ENCODE measurements at places on chromosomes 4 and X.
A peak's percentile ranks its signal among the peaks of the same experiment; 100 is the strongest.

DNA sequence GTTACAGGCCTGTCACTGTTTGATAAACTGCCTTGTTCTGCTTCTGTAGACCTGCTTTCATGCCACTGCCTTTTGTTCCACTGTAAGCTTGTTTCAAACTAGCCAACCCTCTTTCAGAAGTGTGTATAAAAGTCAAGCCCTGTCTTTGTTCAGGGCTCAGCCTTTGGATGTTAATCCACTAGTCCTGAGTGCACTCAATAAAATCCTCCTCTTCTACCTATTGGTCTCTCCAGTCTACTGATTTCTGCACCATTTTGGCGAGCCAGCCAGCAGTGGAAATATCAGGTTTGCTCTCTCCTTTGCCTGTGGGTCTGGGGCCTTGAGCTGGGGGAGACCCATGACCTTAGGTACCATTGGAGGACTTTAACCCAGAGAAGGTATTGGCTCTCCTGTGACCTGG is 901.6 kb upstream of the NDST4 start:
- no peak overlapping the region for H3K27ac ChIP-seq
- H3K27me3 ChIP-seq: no peaks in the 10 kb centered on the region

- H3K4me3 ChIP-seq: no peak overlapping the region
- peaks cover 15% of the 10 kb centered on the region for H3K36me3 ChIP-seq
- peaks cover 3% of the 10 kb centered on the region for H3K4me1 ChIP-seq
- DNase-seq: no peak
- no peak overlapping the region for H3K27ac ChIP-seq
Measured at GRCh38 chr4:19005211-19005610, 983.7 kb upstream of the LCORL start.

DNA sequence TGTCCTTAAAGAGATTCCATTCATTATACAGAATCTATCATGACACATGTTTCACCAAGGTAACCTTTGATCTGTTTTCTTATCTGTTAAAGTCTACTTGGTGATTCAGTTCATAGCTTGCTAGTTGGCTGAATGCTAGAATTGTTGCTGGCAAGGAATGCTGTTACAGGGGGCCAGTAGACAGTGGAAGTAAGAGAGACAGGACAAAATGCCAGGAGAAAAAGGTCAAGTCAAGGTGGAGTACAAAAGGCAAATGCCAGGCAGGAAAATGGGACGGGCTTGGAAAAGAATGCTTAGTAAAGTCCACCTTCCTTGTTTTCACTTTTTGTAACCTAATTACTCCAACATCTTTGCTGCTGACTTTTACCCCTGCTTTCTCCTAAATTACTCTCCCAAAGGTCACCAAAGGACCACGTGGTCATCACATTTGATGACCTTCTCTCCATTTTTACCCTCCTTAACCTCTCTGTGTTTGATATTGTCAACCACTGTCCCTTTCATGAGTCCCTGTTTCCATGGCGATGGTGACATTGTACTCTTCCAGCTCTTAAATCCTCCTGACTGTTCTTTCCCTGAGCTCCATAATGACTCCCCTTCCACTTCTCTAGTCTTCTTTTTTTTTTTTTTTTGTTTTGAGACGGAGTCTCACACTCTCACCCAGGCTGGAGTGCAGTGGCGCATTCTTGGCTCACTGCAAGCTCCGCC is 24.5 kb upstream of the TAPT1 start:
- no peaks in the 10 kb centered on the region for H3K27me3 ChIP-seq
- DNase-seq: no peak
- H3K4me1 ChIP-seq: no peaks in the 10 kb centered on the region
- no peak overlapping the region for H3K27ac ChIP-seq
- H3K4me3 ChIP-seq: no peak overlapping the region
- peaks cover 23% of the 10 kb centered on the region for H3K36me3 ChIP-seq

DNA sequence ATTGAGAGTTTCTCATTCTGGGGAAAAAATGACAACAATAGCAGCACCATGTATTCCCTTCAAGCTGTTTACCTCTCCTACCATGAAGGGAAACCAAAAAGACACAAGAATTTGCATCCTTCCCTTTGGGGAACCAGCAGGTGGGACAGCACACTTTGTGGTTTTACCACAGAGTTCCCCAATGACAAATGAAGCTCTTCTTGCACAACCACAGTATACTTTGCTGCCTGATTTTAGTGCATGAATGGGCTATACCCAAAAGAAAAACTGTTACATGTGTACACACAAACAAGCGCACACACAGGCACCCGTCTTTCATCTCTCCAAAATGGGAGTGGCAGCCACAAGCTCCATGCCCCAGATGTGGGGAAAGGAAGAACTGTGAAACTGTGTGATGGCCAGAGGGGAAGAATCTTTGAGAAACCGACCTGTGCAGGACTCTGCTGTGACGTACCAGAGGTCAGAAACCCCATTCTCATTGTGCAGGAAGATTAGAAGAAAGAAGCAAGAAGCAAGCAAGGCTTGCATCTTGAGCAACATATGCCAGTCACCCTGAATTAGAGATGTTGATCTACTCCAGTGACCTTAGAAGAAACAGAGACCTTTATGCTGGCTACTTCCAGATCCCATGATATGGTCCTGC is 2.7 kb upstream of the MAML3 start:
- no peak for DNase-seq
- no peak overlapping the region for H3K4me3 ChIP-seq
- H3K4me1 ChIP-seq: no peaks in the 10 kb centered on the region
- H3K27ac ChIP-seq: no peak overlapping the region

DNA sequence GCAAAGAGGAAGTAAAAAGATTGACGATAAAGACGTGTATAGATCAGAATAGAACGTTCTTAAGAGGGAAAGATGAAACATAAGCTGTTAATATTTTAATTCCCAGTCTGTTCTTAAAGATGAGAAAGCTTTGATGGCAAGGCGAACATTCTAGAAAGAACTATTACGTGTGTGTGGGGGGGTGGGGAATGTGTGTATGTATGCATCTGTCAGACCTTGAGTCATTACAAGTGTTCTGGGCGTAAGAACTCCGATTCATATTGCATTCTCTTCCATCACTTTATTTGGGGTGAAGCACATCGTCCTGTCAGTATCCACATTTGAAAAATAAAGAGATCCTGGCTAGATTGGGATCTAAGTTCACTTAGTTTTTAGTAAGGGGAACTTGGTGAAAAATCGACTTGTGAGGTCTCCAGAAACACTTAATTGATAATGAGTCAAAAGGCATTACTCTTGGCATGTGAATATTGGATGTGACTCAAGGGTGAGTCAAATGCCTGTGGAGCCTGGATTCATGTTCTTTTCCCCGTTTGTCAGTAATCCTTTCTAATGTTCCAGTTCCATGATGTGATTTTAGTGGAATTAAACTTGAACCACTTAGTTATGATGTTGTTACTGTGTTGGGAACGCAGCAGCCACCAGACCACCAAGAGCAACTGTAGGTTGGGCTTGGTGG is 3.1 kb downstream of the SMS start:
- DNase-seq: peak; percentile 10
- peaks cover 7% of the 10 kb centered on the region for H3K4me1 ChIP-seq
- H3K27ac ChIP-seq: no peak overlapping the region
- H3K4me3 ChIP-seq: peak overlapping the region; percentile 45

DNA sequence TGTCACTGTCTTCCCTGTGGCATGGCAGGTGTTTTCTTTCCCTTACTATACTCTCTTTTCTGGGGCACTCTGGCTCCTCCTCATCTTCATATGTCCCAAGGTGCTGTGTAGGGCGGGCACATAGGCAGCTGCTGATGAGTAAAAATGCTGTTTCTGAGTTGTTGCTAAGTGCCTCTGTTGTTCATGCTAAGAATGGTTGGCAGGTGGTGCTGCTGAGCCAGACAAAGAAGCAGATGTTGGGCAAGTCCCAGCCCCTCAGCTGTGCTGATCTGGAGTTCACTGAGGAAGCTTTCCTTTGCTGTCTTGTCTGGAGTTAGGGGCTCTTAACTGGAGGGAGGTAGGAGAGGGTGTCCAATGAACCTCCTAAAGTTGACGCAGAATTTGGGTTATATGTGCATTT is 40.6 kb downstream of the HADH start:
- H3K36me3 ChIP-seq: peaks cover 19% of the 10 kb centered on the region
- H3K4me3 ChIP-seq: no peak overlapping the region
- no peaks in the 10 kb centered on the region for H3K4me1 ChIP-seq
- H3K27ac ChIP-seq: no peak overlapping the region
- H3K27me3 ChIP-seq: no peaks in the 10 kb centered on the region

DNA sequence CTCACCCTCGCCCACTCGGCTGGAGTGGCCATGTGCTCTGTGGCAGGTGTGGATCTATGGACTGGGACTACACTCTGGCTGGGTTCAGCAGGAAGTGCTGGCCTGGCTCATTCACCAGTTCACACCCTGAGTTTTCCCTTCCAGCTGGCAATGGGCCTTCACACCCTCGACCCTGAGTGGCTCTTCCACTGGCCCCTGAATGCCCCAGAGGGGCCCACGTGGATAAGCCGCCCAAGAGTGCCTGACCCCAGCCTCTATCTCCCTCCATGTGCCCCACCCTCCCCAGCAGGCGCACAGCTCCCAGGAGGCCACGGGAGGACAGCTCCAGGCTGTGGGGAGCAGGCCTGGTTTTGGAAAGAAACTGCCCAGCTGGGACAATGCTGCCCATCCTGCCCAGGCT is 234.1 kb downstream of the AFAP1 start:
- no peaks in the 10 kb centered on the region for H3K36me3 ChIP-seq
- no peak overlapping the region for H3K4me3 ChIP-seq
- DNase-seq: no peak
- H3K27ac ChIP-seq: no peak overlapping the region

GRCh38 chrX:47573341-47574075 is 8.7 kb upstream of the TIMP1 start:
- H3K36me3 ChIP-seq: peaks cover 44% of the 10 kb centered on the region
- H3K4me1 ChIP-seq: peaks cover 3% of the 10 kb centered on the region
- no peaks in the 10 kb centered on the region for H3K27me3 ChIP-seq
- peak overlapping the region; percentile 76 for H3K4me3 ChIP-seq

GRCh38 chrX:150899191-150899757 is 806 bp upstream of the CD99L2 start:
- no peak overlapping the region for H3K27ac ChIP-seq
- H3K4me3 ChIP-seq: peak overlapping the region; percentile 70
- peaks cover 16% of the 10 kb centered on the region for H3K36me3 ChIP-seq

DNA sequence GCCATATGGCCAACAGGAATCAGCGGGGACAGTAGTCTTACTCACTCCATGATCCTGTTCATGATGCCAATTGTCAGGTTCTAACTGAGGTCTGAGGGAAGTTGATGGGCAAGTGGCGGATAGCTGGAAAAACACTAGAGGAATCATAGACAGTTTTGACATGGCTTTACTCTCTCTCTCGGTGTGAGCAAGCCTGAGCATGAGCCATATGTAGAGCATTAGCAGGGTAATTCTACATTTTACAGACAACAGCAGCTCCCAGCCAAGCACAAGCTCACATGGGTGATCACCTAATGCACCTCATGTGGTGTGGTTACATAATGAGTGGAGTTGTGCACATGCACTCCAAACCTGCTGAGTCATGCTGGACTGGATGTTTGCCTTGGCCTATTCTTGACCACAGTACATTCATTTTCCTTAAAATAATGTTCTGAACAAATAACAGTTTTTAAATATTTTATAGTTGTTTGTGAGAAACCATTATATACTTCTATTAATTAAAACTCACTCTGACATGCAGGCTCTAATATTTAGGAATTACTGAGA is 429.2 kb downstream of the GPAT3 start:
- no peaks in the 10 kb centered on the region for H3K27me3 ChIP-seq
- no peaks in the 10 kb centered on the region for H3K4me1 ChIP-seq
- H3K4me3 ChIP-seq: no peak overlapping the region

GRCh38 chr4:72671980-72672379 is 103.0 kb upstream of the ADAMTS3 start:
- H3K27ac ChIP-seq: no peak overlapping the region
- DNase-seq: no peak
- no peak overlapping the region for H3K4me3 ChIP-seq
- H3K4me1 ChIP-seq: no peaks in the 10 kb centered on the region
- H3K27me3 ChIP-seq: no peaks in the 10 kb centered on the region

- no peaks in the 10 kb centered on the region for H3K4me1 ChIP-seq
- no peak for DNase-seq
- no peaks in the 10 kb centered on the region for H3K27me3 ChIP-seq
- no peak overlapping the region for H3K4me3 ChIP-seq
- no peak overlapping the region for H3K27ac ChIP-seq
- no peaks in the 10 kb centered on the region for H3K36me3 ChIP-seq
Measured at GRCh38 chr4:177285953-177286352, 23.7 kb upstream of the NEIL3 start.

GRCh38 chrX:5176766-5177165 is 1051.9 kb downstream of the NLGN4X start:
- no peak overlapping the region for H3K27ac ChIP-seq
- no peaks in the 10 kb centered on the region for H3K27me3 ChIP-seq
- no peaks in the 10 kb centered on the region for H3K4me1 ChIP-seq
- H3K36me3 ChIP-seq: no peaks in the 10 kb centered on the region

GRCh38 chr4:176595257-176595656 is 197.5 kb downstream of the VEGFC start:
- no peaks in the 10 kb centered on the region for H3K4me1 ChIP-seq
- H3K27me3 ChIP-seq: no peaks in the 10 kb centered on the region
- H3K27ac ChIP-seq: no peak overlapping the region
- no peak for DNase-seq
- H3K36me3 ChIP-seq: no peaks in the 10 kb centered on the region
- H3K4me3 ChIP-seq: no peak overlapping the region

GRCh38 chr4:37452952-37453280 is 208.4 kb downstream of the NWD2 start:
- H3K4me1 ChIP-seq: no peaks in the 10 kb centered on the region
- H3K27me3 ChIP-seq: peaks cover 2% of the 10 kb centered on the region
- no peaks in the 10 kb centered on the region for H3K36me3 ChIP-seq
- DNase-seq: peak; percentile 68

GRCh38 chrX:714131-714530 is 83.5 kb downstream of the SHOX start:
- H3K36me3 ChIP-seq: peaks cover 1% of the 10 kb centered on the region
- DNase-seq: no peak
- H3K4me1 ChIP-seq: no peaks in the 10 kb centered on the region
- no peak overlapping the region for H3K4me3 ChIP-seq
- H3K27ac ChIP-seq: no peak overlapping the region

DNA sequence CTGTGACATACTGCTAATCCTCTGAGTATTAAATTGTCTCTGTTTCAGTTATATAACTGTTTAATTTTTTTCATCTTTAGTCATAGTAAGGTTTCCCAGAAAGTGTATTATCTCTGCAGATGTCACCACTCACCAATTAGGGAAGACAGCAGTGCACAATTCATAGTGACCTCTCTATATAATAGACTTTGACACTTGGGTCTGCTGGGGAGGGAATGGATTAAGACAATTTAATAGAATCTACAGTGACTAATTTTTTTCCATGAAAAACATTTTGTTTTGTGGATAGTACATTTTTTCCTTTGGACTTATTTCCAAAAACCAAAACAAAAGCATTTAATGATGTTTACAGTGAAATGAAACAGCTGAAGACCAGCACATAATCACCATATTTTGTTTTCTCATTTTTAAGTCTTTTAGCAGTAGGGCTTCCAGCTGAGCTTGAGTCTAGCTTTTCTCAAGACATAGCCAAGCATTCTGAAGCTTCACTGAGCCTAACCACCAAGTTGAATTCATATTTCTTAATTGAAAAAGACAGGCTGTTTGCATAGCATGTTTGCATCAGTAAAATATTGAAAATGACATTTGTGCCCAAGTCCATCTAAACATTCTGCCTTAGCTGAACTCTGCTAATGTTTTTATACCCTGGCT is 69.5 kb downstream of the PCDH19 start:
- no peak for DNase-seq
- H3K27me3 ChIP-seq: no peaks in the 10 kb centered on the region
- H3K4me1 ChIP-seq: no peaks in the 10 kb centered on the region

GRCh38 chr4:173794662-173795061 is 264.6 kb upstream of the HAND2 start:
- H3K36me3 ChIP-seq: no peaks in the 10 kb centered on the region
- DNase-seq: no peak
- no peak overlapping the region for H3K27ac ChIP-seq
- H3K4me3 ChIP-seq: no peak overlapping the region

Data from H9 (cell line).